ENCODE measurements at places on chromosomes 1 and 21. TPM values are rescaled to one million over a fixed set of nuclear protein-coding genes. Genes with fewer than 3 reads are reported as not detected.

NUP210L gene
- 0.09 TPM for total RNA-seq

RNF2 gene
- 13.8 TPM for total RNA-seq

TRAF5 gene
- 2.9 TPM for total RNA-seq

GPR52 gene
- 3.6 TPM for total RNA-seq

LRRC41 gene
- total RNA-seq, result 40.5 TPM

Data from right cardiac atrium (tissue), 5 donors.